Urinary bladder (tissue), 4 donors: ENCODE measurements at places on chromosomes 5 and 9. TPM values are rescaled to one million over a fixed set of nuclear protein-coding genes. Genes with fewer than 3 reads are reported as not detected.

- DNase-seq: no peak
Measured at GRCh38 chr5:133712562-133712961, 100.2 kb upstream of the FSTL4 start.

DNA sequence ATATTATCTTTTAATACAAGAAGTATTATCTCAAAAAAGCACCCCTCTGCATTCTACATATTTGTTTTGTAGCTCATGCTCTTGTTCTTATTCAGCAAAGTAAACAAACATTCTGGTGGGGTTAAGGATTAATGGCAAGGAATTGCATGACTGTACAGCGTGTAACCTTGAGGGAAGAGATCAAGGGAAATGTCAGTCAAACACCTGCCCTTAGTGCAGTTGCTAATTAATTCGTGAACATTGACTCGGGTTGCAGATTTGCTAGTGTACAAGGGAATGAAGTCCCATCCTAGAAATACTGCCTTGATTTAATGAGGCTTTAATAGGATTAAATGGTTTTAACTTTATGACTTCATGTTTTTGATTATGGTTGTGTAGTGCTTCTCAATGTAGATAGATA is 1758.1 kb downstream of the MAT2B start:
- DNase-seq: no peak

GRCh38 chr9:91486699-91487497 is 63.3 kb upstream of the NFIL3 start:
- DNase-seq: no peak

GRCh38 chr9:73029346-73029745 is 76.5 kb upstream of the ALDH1A1 start:
- DNase-seq: no peak

- no peak for DNase-seq
Measured at GRCh38 chr5:36772276-36773140, 104.1 kb upstream of the NIPBL start.

DNA sequence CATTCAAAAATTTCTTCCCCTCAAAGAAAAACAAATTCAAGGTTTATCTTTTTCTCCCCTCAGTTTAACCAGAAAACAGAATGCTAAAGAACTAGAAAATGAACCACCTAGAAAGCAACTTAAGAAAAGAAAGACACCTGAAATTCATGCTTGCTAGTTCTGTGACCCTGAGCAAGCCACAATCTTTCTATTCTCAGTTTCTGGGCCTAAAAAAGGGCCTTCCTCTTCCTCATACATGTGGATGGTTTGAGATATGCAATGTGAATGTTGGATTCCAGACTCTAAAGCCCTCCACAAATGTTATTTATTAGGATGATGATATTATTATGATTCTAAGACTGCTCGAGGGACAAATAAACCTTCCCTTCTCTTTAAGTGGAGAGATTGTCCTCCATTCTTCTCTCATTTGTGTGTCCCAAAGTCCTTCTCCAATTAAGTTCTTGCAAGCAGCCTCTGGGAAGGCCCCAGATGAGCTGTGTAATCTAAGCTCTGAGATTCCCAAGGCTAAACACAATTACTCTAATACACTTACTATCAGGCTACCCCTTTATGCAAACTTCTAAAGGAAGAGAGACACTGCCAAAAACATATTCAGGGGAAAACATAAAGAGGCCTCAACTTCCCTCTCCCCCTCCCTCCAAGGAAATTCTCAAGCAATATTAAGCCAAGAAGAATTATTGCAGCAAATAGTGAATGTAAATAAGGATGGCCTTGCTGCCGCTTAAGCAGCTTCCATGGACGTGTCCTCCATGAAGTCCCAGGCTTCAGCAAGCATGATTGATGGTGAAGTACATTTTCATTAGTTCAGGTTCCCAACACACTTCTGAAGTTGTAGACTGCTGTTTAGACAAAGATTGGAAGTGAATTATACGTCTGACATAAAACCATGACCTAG is 80.2 kb downstream of the PRKACG start:
- no peak for DNase-seq

DNA sequence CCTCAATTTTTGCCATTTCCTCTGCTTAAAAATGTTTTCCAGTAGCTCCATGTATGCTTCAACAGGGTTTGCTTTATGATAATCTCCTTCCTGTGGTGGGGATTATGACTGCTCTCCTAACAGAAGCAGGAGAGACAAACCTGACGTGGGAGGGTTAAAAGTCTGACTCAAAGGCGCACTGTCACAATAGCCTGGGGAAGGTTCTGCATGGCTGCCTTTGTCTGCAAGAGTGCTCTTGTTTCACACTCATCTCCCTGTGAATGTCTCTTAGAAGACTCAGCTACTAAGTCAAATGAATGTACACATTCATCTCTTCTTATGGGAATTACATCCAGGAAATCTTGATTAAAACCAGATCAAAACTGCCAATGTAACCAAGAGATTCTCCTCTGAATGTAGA is 90.9 kb upstream of the MTAP start:
- no peak for DNase-seq

- DNase-seq: no peak
Measured at GRCh38 chr5:137075163-137075970, 423.8 kb downstream of the SPOCK1 start.

DNA sequence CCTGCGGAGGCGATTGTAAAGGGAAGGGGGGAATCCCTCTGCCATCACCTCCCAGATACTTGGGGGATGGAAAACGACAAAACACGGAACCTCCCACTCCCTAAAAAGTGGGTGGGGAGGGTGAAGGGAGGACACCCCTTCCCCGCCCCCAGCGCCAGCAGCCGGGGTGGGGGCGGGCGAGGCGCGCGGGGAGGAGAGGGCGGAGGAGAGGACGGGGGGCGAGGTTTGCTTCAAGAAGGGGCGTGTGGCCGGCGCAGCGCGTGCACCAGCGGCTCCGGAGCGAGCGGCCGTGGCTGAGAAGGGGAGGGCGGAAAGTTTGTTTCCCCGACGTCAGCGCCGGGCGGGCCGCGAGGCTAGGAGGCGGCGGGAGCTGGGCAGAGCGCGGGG is at the start of gene PRRX2:
Gene PRRX2 (plus strand): TSS at position 259 of the 387 bp plus-strand sequence. CDS start 221 bp downstream, outside the sequence.
- no peak for DNase-seq

- DNase-seq: no peak
Measured at GRCh38 chr5:83434946-83435345, 36.6 kb upstream of the VCAN start.

DNA sequence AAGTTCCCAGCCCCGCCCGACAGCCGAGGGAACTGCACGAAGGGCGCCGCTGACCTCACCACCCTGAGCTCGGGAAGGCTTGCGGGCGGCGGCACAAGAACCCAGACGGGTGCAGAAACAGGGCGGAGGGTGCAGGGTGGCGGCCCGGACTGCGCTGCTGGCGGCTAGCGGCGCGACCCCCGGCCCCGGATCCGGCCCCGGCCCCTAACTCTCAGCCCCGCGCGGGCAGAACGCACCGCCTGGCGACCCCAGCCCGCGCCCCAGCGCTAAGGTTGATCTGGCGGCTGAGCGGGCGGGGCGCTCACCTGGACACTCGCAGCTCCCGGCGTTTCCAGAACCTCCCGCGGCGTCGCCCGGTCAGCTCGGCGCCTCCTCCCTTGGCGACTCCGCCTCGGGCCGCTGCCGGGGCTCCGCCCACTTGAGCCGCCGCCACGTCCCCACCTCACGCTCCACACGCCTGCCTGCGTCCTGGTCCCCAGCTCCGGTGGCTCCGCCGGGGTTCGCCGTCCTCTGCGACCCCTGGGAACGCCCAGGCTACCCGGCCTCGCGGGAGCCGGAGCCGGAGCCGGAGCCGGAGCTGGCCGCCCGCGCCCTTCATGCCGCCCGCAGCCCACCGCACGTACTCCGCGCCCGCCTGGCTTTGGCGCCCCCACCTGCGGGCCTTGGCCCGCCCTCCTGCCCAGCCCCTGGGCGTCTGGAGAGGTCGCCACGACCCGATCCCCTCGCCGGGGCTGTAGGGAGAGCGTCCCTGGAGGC is at the start of gene P4HA2:
Gene P4HA2 (minus strand): TSS at position 369 of the 756 bp plus-strand sequence. CDS start 9,227 bp downstream, outside the sequence.
- DNase-seq: no peak

GRCh38 chr5:123474228-123474627 is 37.7 kb upstream of the CSNK1G3 start:
- DNase-seq: no peak

DNA sequence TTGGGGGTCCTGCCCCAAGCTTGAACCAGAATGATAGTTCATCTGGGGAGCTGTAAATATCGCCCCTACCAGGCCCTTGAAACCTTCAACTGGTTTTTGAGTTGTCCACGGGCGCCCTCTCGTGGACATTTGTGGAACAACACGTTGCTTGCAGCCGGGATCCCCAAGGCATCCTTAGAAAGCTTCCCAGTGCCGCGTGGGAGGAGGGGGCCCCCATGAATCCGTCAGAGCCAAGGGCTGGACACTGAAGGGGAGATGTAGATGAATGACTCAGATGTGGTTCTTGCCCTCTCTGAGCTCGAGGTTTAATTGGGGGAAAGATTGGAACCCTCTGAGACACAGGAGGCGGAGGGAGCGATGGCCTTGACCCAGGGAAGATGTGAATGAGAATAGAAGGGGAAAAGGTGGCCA is 31.8 kb upstream of the ORM1 start:
- DNase-seq: no peak

- no peak for DNase-seq
Measured at GRCh38 chr9:92607773-92608172, 62.2 kb downstream of the IPPK start.

DNA sequence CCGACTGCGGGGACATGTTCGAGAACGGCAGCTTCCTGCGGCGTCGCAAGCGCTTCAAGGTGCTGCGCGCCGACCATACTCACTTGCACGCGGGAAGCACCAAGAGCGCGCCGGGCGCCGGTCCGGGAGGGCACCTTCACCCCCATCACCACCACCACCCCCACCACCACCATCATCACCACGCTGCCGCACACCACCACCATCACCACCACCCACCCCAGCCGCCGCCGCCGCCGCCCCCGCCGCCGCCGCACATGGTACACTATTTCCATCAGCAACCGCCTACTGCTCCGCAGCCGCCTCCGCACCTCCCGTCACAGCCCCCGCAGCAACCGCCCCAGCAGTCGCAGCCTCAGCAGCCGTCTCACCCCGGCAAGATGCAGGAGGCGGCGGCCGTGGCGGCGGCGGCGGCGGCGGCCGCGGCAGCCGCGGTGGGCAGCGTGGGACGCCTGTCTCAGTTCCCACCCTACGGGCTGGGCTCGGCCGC is 514 bp downstream of the FOXB2 start:
- DNase-seq: no peak

GRCh38 chr9:7376833-7377232 is 422.7 kb downstream of the DMAC1 start:
- no peak for DNase-seq

DNA sequence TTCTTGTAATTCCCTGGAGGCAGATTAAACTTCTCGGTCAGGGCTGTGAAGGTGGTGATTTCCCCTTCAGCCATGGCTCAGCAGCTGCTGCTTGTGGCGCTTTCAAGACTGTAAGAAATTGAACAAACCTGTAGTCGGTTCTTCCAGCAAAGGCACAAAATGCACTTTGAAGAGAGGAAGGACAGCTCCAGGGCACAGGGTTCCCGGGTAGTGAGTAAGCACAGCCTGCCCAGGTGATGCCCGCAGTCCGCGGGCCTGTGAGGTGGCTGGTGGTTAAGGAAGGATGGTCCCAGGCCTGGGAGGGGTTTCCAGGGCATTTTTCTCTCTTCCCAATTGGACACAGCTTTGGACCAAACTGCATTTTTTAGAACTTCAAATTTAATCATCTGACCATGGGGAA is 71.8 kb downstream of the FGF1 start:
- no peak for DNase-seq

- DNase-seq: no peak
Measured at GRCh38 chr9:115717711-115718173, 435.8 kb upstream of the PAPPA start.

DNA sequence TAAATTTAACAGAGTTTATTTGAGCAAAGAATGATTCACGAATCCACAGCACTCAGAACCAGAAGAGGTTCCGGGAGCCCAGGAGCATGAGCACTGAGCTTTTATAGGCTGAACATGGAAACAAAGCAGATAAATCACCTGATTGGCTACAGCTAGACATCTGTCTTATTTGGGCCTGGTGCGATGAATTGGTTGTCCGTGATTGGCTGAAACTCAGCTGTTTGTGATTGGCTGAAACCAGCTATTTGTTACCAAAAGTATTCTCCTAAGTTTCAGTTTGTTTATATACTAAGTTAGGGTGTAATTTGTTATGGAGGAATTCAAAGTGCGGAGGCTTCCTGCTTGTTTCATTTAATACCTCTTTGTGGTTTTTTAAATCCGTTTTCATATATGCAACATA is 15.8 kb upstream of the LCP2 start:
- DNase-seq: no peak

GRCh38 chr5:53814819-53815218 is 254.4 kb downstream of the NDUFS4 start:
- DNase-seq: no peak

GRCh38 chr9:347667-348292 is 133.1 kb downstream of the DOCK8 start:
- DNase-seq: peak; percentile 14

- no peak for DNase-seq
Measured at GRCh38 chr5:34892414-34892813, 22.9 kb downstream of the RAD1 start.

- DNase-seq: no peak
Measured at GRCh38 chr9:131385296-131385695, 8.6 kb upstream of the PRRC2B start.

DNA sequence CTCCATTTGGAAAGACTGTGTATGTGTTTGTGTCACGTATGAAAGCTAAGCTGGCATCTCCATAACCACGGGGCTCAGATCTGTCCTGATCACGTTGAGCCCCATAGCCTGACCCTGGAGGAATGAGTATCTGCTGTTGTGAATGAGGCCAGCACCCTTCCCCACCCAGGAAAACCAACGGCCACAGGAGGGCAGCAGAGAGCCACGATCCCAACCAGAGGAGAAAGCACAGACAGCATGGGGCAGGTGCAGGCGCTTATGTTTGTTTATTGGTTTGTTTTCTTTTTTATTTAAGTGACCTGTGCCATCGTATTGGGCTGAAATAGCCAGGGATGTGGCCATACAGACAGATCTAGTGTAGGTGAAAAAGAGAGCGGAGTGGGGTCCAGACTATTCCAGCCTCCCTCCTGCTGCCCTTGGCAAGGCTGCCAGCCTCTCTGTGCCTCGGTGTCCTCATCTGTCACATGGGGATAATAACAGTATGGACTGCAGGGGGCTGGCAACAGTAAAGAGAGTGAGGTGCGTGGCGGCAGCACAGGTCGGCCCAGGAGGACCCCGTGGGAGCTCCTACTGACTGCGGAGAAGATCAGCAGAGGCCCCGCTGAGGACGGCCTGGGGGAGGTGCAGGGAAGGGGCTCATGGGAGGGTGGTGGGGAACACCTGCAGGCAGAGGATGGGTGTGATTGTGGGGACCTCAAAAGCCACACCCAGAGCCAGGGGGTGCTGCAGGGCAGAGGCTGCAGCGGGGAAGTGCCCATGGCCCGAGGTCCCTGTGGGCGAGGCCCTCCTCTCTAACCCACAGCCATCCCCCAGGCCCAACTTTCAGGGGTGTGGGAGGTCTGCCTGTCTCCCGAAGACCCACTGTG is 12.1 kb downstream of the OR2V2 start:
- DNase-seq: peak; percentile 43

GRCh38 chr5:96844481-96844990 is 31.8 kb upstream of the ERAP2 start:
- DNase-seq: no peak

The OSTF1 gene
- total RNA-seq: 32.7 TPM

The CHD1 gene
- total RNA-seq: 146 TPM

The MYORG gene
- total RNA-seq: 2.4 TPM

The CHSY3 gene
- total RNA-seq: 23.4 TPM

The PCDHGB6 gene
- 12.0 TPM for total RNA-seq

The LRRC26 gene
- total RNA-seq: not detected

The STKLD1 gene
- 0.32 TPM for total RNA-seq

The TERT gene
- not detected for total RNA-seq

The PRR16 gene
- 7.6 TPM for total RNA-seq

The ZNF879 gene
- total RNA-seq: 11.9 TPM

The BARX1 gene
- not detected for total RNA-seq
